ENCODE measurements at places on chromosomes 3 and 15.

DNA sequence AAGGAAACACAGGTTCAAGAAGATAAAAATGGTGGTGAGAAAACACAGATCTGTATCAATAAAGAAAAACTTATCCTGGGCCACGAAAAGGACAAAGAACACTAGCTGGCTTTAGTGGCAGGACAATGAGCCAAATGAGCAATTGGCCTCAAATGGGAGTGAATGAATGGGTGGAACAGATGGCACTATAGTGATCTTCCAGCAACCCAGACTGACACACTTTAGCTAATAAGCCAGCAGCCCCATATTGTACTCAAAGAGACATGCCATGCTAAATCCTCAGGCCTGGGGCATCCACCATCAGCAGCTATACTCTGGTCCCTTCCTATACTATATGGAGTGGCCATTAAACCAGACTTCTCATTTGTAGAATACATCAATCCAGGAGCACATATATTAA, 60.0 kb upstream of the GADL1 start:
- DNase-seq: no peak

DNA sequence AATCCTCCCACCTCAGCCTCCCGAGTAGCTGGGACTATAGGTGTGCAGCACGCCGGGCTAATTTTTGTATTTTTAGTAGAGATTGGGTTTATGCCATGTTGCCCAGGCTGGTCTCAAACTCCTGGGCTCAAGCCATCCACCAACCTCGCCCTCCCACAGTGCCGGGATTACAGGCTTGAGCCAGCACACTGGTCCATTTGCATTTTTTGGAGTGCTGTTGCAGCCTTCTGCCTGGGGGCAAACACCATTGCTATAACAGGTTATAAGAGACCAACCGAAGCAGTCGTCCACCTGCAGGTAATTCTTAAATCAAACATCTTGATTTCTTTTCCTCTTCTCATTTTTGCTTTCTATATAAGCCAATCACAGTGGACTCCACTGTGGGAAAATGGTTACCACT, 27.7 kb downstream of the ACKR4 start:
- no peak for DNase-seq

DNA sequence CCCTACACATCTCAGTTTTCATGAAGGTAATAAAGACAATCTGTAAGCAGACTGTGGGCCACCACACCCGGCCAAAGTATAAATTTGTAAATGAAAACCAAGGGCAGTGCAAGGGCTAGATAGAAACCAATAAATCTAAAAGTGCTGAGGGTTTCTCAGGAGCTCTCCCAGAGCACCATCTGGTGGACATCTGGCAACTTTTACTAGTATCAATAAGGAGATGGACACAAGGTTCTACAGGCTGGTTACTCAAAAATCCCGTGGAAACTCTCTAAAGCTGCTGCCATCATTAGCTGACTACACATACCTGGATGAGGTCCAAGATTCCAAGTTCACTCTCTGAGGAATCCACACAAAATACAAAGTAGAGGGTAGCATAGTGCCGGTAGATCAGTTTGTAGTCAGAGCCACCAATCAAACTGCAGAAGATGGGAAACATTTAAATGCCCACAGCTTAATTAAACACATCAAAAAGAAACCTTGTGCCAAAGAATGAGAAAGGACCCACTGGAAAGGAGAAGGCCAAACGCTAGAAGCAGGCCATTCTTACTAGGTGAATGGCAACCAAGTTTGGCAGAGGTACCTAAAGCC, 5.5 kb downstream of the AP3S2 start:
- DNase-seq: no peak

DNA sequence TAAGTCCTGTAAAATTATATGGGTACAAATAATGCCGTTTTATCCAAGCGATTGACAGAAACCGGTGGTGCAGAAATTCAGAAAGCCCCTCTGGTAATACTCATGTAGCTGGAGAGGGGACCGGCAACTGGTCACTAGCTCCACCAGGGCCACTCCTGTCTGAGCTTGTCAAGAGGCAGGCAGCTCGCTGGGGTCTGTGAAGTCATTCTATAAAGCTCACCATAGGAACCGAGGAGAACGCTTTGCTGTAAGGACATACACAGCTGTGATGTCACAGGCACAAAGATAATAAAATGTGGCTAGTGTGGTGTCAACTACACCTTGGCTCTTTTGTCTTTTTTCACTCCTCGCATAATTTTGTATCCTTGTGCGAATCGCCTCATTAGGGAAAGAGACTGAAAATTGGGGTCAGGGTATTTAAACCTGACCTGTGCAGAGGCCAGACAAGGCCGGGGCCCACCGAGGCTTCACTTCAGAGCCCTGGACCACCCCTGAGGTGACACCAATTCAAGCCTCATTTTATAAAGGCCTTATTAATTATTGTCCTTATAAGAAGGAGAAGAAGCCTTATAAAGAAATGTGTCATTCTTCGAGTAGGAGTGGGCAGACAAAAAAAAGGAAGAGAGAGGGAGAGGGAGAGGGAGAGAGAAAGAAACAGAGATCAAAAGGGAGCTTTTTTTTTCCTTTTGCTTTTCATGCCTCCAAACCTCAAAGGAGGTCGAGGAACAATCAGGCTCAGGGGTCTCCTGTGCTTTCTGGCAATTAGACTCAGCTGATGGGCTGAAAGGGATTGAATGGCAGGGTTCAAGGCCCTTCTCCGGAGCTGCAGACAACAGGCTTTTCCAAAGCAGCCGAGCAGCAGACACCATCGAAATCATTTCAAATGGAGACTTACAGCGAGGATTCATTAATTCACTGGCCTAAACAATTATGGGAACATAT, 813.3 kb upstream of the ARRDC4 start:
- DNase-seq: no peak

DNA sequence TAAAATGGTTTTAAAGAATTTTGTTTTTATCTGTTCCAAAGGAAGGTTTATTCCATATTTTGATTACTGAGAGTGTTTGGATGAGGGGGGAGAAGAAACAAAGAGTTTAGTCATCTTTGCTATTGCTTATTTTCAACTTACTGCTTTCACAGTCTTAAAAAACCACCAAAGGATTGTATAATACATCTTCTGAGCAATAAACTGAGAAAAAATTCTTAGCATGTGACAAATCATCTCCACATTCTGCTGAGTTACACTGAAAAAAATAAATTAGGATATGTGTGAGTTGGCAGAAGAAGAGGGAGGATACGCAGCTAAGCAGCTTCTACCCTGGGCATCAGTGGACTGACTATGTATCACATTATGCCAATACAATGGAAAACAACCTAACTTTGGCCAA, 23.2 kb upstream of the ACTC1 start:
- no peak for DNase-seq

- peak; percentile 88 for DNase-seq
Observed at GRCh38 chr3:58222161-58222724, 11.5 kb upstream of the DNASE1L3 start.

DNA sequence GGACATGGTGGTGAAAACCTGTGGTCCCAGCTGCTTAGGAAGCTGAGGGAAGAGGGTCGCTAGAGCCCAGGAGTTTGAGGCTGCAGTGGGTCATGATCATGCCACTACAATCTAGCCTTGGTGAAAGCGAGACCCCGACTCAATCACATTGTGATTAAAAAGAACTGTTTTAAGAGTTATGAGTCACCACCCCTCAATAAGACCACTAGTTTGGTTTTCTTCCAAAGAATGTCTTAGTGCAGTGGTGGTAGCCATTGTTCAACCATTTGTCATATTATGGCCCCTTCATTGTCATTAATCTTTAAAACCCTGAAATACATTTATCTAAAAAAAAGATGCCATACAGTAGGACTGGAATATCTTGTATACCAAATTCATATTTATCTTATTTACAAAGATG, 48.8 kb downstream of the BLM start:
- no peak for DNase-seq

GRCh38 chr3:67094774-67095173, 96.7 kb downstream of the KBTBD8 start:
- no peak for DNase-seq

- DNase-seq: no peak
Observed at GRCh38 chr3:129121016-129121791, 400 bp downstream of the RAB43 start.

DNA sequence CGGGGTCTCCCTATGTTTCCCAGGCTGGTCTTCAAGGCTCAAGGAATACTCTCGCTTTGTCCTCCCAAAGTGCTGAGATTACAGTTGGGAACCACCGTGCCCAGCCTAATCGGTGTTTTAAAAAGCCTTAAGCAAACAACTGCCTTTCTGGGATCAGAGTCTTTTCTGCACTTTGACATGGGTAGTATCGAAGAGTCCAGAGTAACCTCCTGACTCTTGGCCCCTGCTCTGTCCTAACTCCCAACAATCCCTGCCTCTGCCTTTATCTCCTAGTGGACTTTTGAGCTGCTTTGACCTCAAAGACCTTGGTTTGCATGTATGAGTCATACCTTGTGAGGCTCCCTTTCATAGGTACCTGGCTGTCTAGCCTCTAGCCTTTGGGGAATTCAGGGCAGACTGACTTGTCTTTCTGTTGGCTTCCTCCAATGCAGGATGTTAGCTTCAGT, 21.0 kb upstream of the HACD2 start:
- DNase-seq: peak; percentile 91

- DNase-seq: peak; percentile 35
Observed at GRCh38 chr15:48682942-48683651, 37.6 kb upstream of the FBN1 start.

GRCh38 chr3:191136347-191136746, 62.7 kb upstream of the OSTN start:
- no peak for DNase-seq

DNA sequence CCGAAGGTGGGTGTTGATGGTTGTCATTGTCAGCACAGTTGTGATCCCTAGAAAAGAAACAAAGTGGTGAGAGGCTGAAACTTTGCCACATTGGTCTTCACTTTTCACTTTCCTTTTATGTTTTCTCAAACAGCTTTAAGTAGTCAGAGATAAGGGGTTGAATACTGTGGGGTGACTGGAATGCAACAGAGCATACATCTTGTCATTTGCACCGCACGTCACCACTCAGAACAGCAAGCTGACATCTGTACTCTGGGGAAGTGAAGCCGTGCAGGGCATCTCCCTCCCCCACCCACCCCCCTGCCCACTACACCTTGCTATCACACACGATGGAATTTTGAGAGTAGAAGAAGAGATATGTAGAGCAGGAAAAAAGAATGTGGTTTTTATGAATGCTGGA, 211.7 kb downstream of the GABRB3 start:
- no peak for DNase-seq

DNA sequence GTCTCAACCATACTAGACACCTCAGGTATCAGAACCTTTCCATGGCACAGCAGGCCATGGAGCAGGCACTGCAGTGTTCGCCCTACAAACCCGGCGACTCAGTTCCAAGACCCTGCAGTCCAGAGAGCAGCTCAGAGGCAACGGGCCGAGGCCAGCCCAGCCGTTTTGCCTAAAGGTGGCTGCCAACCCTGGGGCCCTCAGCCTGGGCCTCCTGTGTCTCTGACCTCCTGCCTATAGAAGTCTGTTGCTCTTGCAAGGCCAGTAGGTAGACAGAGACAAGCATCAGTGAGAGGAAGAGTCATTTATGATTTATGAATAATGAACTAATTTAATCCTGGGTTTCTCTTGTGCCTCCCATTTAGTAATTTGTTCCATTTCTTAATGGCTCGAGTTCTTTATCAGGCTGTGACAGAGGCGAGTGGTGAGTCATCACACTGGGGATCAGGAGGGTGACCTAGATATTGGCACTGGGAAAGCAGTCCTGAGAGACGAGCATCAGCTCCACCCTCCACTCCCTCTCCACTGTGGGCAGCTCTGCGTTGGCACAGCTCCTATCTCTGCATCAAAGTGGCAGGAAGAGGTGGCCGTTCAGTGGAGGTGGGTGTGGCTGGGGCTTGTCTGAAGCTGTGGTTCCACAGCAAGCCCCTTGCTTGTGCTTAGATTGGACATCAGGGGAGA, 79.8 kb downstream of the ABHD5 start:
- DNase-seq: no peak

DNA sequence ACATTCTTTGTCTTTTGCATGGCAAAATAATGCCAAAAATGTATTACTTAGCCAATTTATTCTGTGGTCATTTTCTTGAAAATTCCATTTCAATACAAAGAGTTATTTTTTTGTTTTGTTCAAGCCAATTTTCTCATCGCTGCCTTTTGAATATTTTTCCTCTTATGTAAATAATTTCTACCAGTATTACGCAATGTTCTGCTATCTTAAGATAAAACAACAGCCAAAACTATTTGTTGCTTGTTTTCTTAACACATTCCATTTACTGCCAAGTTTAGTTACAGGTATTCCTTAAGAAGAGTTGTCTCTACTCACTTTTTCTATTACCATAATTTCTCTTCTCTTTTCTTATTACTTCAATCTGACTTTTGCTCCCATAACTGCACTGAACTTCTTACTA, 163.1 kb downstream of the ROBO1 start:
- no peak for DNase-seq

- no peak for DNase-seq
Observed at GRCh38 chr15:93929375-93930094, 301.8 kb upstream of the MCTP2 start.

- DNase-seq: no peak
Observed at GRCh38 chr3:60086811-60087210, 1037.0 kb upstream of the CFAP20DC start.

DNA sequence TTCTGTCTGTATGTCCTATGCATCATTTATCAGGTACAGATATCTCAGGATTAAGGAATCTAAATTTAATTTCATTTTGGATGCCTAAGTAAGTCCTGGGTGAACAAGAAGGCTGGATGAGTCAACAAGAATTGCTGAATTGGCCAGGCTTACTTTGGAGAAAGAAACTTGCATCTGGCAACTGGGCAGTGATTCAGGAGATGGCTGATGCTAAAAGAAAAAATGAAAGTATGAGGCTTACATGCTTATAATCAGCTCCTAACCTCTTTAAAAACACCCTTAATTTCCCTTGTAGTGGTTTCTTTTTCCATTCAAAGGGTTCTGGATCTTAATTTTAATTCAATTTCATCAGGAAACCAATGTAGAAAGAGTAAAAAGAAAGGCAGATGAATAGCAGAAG, 228.8 kb upstream of the PEX5L start:
- no peak for DNase-seq

GRCh38 chr3:66443118-66443803, 57.6 kb downstream of the LRIG1 start:
- no peak for DNase-seq

DNA sequence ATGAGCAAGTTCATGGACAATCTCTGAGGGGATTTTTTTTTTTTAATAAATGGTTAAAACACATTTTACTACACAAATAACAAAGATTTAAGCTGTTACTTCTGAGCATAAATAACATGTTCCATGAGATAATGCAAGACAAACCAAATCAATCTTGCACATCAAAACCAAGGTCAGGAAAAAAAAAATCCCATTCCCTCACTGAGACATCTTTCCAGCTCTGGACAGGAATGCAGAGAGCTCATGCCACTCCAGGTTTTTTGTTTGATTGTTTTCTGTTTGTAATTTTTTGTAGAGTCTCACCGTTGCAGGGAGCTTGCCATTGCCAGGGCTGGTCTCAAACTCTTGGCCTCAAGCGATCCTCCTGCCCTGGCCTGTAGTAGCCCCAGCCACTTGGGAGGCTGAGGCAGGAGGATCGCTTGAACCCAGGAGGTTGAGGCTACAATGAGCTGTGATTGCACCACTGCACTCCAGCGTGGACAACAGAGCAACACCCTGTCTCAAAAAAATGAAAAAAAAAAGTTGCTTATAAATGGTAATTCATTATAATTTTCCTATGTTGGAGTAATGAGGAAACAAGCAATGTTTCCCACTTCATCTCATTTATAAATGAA, 14.0 kb downstream of the OSBPL10 start:
- DNase-seq: no peak

GRCh38 chr15:25180606-25181292, 226.0 kb downstream of the SNRPN start:
- DNase-seq: peak; percentile 17

- DNase-seq: no peak
Observed at GRCh38 chr3:138845771-138846173, 11.0 kb upstream of the PIK3CB start.
